ENCODE measurements at places on chromosomes 6 and 20.

DNA sequence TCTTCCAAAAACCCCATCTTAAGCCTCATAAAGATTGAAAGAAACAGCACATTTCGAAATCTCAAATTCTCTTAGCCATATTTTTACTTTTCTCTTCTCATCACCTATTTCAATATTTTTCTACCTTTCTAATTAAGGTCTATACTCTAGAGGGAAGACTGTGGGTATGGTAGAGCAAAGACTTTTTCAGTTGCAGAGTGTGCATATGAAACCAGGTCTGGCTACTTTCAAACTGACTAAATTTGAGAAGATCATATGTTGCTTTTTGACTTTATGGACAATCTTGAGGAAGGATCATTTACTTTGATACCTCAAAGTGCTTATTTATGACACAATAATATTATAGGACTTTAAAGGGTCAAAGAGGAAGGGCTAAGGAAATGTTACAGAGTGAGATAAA lies 20.7 kb downstream of the FILIP1 start:
- ATAC-seq, result no peak

GRCh38 chr6:144069506-144069905 lies 25.9 kb downstream of the SF3B5 start:
- no peak for ATAC-seq

DNA sequence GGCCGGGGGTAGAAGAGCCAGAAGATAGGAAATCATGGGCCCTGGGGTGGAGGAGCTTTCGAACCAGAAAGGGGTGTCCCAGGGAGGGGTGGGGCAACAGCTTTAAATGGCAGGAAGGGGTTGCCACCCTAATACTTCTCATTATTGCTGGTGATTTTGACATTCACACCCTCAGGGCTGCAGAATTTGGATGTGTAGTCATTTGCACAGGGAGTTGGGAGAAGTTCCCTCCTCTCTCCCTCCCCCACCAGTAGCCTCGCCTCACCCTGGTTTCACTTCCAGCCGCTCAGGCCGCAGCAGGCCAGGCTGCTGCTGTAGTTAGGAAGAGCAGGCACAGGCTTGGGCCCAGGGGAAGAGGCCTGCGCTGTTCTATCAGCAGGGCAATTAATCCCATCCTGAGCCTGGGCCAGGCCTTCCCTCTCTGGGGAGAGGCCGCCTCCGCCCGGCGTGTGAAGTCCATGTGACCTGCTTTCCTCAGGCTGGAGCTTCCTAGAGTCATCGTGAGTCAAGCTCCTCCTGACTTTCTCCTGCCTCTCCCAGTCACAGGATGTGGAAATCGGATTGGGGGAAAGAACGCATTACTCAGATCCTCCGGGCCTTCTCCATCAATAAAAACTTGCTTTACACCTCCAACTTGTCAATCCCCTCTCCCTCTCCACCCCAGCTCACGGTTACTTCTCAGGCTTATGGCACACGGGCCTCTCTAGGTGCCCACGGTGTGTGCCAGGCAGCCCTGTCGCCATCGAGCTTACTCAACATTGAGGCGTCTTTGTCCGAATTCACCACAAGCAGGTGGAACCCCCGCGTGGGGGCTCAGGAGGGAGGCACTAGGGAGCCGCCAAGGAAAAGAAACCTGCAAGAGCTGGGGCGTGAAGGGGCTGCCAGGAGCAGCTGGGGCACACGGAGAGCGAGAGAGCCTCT lies 7.8 kb downstream of the ADTRP start:
- peak; percentile 57 for ATAC-seq

GRCh38 chr6:72702421-72702820 lies 80.6 kb downstream of the KCNQ5 start:
- ATAC-seq, result no peak

- ATAC-seq, result peak; percentile 21
Observed at GRCh38 chr20:32945710-32946221, 58.5 kb downstream of the SUN5 start.

DNA sequence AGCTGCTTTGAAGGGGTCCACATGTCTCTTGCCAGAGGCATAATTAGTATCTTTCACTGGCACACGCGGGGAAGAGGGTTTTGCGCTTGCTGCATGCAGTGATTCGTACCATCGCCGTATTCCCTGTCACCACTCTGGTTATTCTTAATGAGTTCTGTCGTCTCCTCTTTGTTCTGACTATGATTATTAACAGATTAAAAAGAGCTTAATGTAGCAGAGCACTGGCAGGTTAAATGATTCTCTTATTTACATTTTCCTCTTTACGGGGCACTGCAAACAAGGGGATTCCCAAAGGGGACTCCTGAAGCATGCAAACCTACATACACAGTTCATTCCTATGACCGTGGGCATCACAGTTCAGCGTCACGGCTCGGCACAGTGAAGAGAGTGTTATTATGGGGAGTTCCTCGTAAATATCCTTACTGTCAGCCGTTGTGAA lies 204.8 kb downstream of the DTNBP1 start:
- ATAC-seq, result no peak

GRCh38 chr6:39037082-39037508 lies 11.5 kb upstream of the GLP1R start:
- ATAC-seq, result no peak

GRCh38 chr6:167833396-167833763 lies 6.7 kb downstream of the AFDN start:
- no peak for ATAC-seq

GRCh38 chr6:121965739-121966138 lies 433.7 kb upstream of the HSF2 start:
- ATAC-seq, result no peak

DNA sequence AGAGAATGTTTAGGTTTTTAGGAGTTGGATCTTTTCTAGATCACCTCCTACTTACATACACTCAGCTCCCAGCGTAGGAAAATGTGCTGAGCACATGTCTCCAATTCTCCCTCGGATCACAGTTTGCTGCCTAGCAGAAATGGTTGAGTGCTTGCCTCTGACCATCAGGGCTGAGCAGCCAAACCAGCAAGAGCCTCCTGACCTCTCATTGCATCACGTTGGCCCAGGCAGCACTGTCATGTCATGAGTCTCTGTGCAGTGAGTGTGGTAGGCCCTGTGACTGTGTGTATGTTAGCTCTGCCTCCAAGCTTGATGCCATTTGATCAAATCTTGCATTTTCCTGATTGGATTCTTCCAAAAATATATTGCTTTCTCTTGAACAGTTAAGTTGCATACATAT lies 112.0 kb downstream of the LRRC1 start:
- peak; percentile 37 for ATAC-seq

DNA sequence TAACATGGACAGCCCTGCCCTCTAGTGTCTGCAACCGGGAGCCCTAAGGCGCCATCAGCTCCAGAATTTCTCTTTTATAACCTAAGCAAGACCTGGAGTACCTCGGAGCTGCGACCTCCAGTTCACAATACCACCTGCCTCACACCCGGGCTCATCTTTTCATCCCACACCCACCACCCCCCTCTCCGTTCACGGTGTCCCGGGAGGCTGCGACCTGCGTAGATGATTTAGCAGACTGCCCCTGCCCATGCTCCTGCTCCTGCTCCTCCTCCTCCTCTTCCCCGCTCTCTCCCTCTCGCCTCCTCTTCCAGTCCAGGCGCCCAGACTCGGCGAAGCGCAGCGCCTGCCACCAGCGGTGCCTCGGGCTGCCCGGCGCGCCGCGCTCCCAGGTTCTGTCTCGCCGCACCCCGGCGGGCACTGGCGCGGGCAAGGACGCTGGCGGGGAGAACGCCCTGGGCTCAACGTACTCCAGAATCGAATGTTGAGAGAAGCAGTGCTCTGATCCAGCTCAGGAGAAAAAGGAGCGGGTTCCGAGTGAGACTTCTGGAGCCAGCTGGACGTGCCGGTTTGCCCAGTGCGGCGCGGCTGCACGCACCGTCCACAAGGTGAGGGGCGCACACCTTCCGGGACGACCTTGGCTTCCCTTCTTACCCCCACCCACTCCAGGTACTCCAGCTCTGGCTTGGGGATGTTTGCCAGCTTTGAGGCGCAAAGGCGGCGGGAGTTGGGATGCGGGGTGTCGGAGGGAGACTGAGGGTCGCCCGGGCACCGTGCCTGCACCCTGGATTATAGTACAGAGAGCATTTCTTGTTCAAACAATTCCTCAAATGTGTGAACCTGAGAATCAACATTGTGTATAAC lies at the start of gene HTR1E:
Gene HTR1E, plus strand, starts transcription at position 310 of the 861 bp plus-strand sequence. CDS start 77,807 bp downstream, outside the sequence.
- peak; percentile 96 for ATAC-seq

GRCh38 chr6:116468293-116468692 lies 7.1 kb downstream of the CALHM6 start:
- ATAC-seq, result no peak

DNA sequence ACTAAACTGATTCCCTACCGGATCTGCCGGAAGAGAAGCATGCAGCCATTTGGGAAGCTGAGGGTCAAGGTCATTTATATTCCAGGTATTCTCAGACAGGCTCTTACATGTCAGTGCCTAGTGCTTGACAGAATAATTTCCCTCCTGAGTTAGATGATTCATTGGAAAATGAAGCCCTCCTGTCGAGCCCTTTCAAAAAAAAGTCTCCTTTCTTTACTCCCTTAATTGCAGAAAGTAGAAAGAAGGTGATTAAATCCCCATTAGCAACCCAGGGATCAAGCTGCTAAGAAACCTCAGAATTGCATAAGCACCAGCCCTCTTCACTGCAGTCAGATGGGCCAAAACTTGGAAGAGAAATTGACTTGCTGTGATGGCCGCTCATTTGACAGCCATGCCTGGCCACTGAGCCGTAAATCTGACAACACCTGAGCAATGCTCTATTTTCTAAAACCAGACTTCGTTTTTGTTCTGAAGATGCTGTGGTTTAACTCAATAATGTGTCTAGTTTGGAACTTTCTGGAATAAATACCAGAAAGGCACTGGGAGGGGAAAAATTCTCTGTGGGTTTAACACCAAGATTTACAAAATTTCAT lies 61.0 kb upstream of the ARMH2 start:
- no peak for ATAC-seq

DNA sequence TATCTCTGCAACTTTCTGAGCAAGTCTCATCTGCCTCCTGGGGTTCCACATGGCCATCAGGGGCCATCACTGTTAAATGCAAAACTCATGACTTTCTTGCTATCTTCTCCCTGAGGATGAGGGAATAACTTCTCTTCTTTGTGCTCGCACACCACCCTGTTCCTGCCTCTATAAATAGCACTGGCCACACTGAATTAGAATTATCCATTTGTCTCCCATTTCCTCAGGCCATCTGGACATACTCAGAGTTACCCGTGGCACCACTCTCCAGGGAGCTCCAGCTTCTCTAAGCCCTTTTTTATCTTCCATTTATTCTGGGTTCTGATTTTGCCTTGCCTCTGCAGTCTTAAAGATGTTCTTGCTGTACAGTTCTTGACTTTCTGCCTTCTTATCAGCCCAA lies 72.8 kb upstream of the ECI2 start:
- ATAC-seq, result no peak

GRCh38 chr6:77825204-77825603 lies 172.4 kb downstream of the MEI4 start:
- ATAC-seq, result no peak
